Esophagus squamous epithelium (tissue), 5 donors: ENCODE measurements at places on chromosomes 6 and 20. TPM values are rescaled to one million over a fixed set of nuclear protein-coding genes. Genes with fewer than 3 reads are reported as not detected.

DNA sequence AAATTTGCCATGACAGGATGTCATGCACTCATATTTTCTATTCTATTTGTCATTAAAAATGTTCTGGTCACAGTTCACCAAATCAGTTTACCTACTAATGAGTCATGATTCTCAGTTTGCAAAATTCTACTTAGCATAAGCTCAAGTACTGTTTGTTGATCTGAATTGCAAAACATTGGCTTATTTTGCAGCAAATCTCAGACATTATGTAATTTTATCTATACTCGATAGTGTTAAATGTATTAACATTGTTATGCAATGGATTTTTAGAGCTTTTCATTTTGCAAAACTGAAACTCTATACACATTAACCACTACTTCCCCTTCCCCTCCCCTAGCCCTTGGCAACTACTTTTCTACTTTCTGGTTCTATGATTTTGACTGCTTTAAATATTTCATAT lies 213.8 kb upstream of the ZFP64 start:
- no peaks in the 10 kb centered on the region for H3K27me3 ChIP-seq
- peaks cover 12% of the 10 kb centered on the region for H3K4me1 ChIP-seq
- no peak overlapping the region for H3K4me3 ChIP-seq
- no peaks in the 10 kb centered on the region for H3K36me3 ChIP-seq

The DEFB132 gene
- total RNA-seq = not detected

DNA sequence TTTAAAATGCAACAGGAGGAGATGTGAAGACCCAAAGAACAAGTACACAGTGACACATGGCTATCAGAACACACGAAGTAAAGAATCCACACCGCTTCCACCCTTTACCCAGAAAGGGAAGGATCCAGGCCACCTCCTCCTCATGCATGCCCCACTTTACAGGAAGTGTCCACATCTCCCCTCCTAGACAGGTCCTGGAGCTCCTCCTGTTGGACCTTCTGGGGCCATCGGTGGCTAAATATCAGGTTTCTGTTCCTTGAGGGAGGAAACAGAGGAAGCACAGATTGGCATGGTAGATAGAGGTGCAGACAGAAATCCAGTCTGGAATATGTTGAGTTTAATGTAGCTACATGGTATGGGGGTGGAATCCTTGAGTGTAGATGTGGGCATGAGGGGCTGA lies 10.9 kb downstream of the NINL start:
- no peak overlapping the region for H3K27ac ChIP-seq
- DNase-seq = no peak
- H3K27me3 ChIP-seq = no peaks in the 10 kb centered on the region
- no peak overlapping the region for H3K4me3 ChIP-seq
- H3K4me1 ChIP-seq = no peaks in the 10 kb centered on the region

- no peaks in the 10 kb centered on the region for H3K36me3 ChIP-seq
- H3K4me3 ChIP-seq = no peak overlapping the region
- H3K4me1 ChIP-seq = no peaks in the 10 kb centered on the region
- DNase-seq = no peak
- no peak overlapping the region for H3K27ac ChIP-seq
These were observed 717.8 kb downstream of the EPHA7 start for GRCh38 chr6:92701425-92702096.

DNA sequence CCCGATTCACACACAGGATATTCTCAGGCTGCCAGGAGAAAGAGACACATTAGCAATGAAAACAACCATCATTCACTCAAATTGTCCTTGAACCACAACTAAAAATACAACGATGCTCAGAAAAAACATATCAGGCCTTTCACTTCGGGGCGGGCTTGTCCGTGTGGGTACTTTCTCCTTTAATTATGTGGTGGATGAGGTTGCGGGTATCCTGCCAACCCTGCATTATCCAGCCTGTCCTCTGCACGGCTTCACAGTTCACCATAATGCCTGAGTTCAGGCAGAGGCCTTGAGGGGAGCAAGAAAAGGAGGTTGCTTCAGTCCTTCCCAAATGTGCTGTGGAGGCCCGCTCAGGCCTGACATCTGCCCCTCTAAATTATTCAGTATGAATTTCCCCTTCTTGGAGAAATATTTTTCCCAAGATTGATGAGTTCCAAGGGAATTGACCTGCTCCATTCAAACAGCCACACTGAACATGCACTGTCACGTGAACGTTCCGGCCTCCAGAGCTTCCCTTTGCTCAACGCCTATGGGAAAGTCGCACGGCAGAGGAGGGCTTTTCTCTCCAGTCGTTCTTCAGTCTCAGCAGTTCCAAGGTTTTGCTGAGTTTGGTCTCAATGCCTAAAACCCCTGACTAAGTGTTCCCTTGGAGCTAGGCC lies 70.3 kb downstream of the MYLK4 start:
- DNase-seq = no peak
- H3K27me3 ChIP-seq = no peaks in the 10 kb centered on the region
- no peak overlapping the region for H3K4me3 ChIP-seq

- no peaks in the 10 kb centered on the region for H3K36me3 ChIP-seq
- no peaks in the 10 kb centered on the region for H3K4me1 ChIP-seq
- H3K27ac ChIP-seq = no peak overlapping the region
These were observed 45.2 kb downstream of the AKIRIN2 start for GRCh38 chr6:87656857-87657256.

The FERMT1 gene
- total RNA-seq = 53.5 TPM

GRCh38 chr6:168376811-168377483 lies 57.4 kb upstream of the DACT2 start:
- DNase-seq = no peak
- H3K4me1 ChIP-seq = peaks cover 3% of the 10 kb centered on the region
- H3K36me3 ChIP-seq = no peaks in the 10 kb centered on the region
- H3K27ac ChIP-seq = no peak overlapping the region

GRCh38 chr20:2086980-2087377 lies 14.6 kb upstream of the STK35 start:
- H3K36me3 ChIP-seq = no peaks in the 10 kb centered on the region
- H3K4me3 ChIP-seq = no peak overlapping the region
- H3K4me1 ChIP-seq = no peaks in the 10 kb centered on the region
- no peak for DNase-seq
- H3K27me3 ChIP-seq = no peaks in the 10 kb centered on the region

DNA sequence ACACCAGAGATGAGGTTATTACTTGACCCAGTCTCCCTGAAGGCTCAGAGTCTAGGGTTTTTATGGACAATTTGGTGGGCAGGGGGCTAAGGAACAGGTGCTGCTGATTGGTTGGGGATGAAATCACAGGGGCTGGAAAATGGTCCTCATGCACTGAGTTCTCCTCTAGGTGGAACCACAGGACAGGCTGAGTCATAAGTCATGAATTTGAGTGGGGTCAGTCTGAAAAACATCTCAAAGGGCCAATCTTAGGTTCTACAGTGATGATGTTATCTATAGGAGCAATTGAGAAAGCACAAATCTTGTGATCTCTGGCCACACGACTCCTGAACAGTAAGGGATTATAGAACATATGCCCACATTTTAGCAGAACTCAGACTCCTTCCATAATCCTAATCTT lies 5.9 kb upstream of the MRS2 start:
- H3K4me3 ChIP-seq = no peak overlapping the region
- no peaks in the 10 kb centered on the region for H3K36me3 ChIP-seq
- H3K27ac ChIP-seq = no peak overlapping the region
- DNase-seq = no peak
- H3K4me1 ChIP-seq = no peaks in the 10 kb centered on the region

DNA sequence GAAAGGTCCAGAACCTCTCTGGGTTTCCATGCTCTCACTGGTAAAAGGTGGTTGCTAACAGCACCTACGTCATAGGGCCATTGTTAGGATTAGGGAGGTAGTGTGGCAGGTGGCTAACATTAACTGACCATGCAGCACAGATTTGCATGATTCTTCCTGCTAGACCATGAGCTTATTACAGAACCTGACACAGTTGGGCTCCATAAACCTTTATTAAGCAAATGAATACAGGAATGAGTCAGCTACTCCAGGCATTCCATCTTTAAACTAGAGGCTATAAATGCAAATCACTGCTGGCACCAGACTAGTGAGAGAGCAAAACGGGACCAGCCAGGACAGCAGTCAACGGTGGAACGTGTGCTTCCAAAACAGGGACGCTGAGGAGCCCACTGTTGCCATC lies 440.1 kb downstream of the PTPRT start:
- DNase-seq = no peak
- no peak overlapping the region for H3K4me3 ChIP-seq
- no peaks in the 10 kb centered on the region for H3K4me1 ChIP-seq
- no peaks in the 10 kb centered on the region for H3K36me3 ChIP-seq
- H3K27ac ChIP-seq = no peak overlapping the region

The GNMT gene
- total RNA-seq = not detected

The BANF2 gene
- total RNA-seq = not detected

GRCh38 chr6:84773431-84774156 lies 9.2 kb upstream of the TBX18 start:
- peaks cover 22% of the 10 kb centered on the region for H3K27me3 ChIP-seq
- no peaks in the 10 kb centered on the region for H3K36me3 ChIP-seq
- peaks cover 3% of the 10 kb centered on the region for H3K4me1 ChIP-seq
- DNase-seq = no peak
- no peak overlapping the region for H3K27ac ChIP-seq

The CASP8AP2 gene
- 6.0 TPM for total RNA-seq

The CUTA gene
- total RNA-seq = 52.8 TPM

- no peak for DNase-seq
- H3K27ac ChIP-seq = no peak overlapping the region
These were observed 304.7 kb downstream of the QKI start for GRCh38 chr6:163719028-163719742.

DNA sequence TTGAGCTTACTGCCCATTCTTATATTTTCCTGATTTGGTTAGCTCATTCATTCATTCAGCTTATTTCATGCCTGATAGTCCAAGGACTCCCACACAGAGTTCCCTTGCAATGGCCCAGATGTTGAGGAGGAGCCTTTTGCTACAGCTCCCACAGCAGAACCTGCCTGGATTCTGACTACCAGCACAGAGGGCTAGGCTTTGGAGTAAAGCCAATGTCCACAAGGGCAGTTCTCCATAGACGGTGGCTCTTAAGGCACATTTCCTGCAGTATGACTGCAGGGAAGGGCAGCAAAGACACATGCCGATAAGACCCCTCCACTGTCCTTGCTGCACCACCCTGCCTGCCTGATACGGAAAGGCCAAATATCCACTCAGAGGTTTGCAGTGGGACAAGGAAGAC lies 112.3 kb upstream of the SYNDIG1 start:
- H3K4me1 ChIP-seq = no peaks in the 10 kb centered on the region
- no peak for DNase-seq
- H3K36me3 ChIP-seq = no peaks in the 10 kb centered on the region
- H3K4me3 ChIP-seq = no peak overlapping the region

- no peaks in the 10 kb centered on the region for H3K27me3 ChIP-seq
- DNase-seq = no peak
- no peak overlapping the region for H3K27ac ChIP-seq
- H3K4me3 ChIP-seq = no peak overlapping the region
These were observed 40.9 kb downstream of the PHACTR3 start for GRCh38 chr20:59645271-59645670.

The VWA7 gene
- total RNA-seq = 0.80 TPM

DNA sequence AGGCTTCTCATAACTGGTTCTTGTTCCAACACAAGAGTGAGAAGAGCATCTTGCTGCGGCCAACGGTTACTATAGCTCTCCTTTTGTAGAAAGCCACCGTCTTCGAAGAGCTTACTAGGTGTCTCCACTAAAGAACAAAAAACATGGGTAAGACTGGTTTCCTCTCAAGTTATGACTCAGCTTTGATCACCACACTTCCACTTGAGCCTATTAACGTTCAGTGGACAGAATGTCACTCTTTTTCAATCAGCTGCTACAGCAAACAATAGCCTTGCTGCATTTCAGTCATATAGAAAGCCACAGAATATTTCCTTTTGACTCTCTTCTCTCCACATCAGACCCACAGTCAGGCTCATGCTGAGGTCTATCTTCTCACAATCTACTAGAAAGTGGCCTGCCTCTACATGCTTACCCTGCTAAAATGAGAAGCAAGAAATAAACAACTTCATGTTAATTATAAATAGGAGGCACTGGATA lies 243.5 kb upstream of the PREP start:
- no peaks in the 10 kb centered on the region for H3K27me3 ChIP-seq
- H3K36me3 ChIP-seq = no peaks in the 10 kb centered on the region
- DNase-seq = no peak
- peaks cover 38% of the 10 kb centered on the region for H3K4me1 ChIP-seq

DNA sequence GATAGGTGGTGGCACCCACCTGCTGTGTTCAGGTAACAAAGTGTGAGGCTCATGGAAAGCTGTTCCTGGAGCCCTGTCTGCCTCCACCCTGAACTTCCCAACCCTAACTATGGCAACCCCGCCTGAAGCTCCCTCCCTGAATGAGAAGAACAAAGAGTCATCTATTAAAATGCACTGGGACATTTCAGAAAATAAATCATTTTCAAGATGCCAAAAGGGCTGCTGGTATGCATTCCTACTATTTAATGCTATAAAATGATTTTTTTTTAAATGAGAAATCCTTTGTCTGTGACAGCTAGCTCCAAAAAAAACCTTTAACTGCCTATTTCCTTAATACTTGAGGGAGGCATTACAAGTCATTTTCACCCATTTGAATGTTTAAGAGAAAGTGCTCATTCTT lies 84.3 kb upstream of the MRPS10 start:
- DNase-seq = no peak
- peaks cover 24% of the 10 kb centered on the region for H3K36me3 ChIP-seq
- H3K4me1 ChIP-seq = peaks cover 60% of the 10 kb centered on the region
- no peak overlapping the region for H3K27ac ChIP-seq

- no peak for DNase-seq
- peak overlapping the region; percentile 95 for H3K27ac ChIP-seq
- H3K36me3 ChIP-seq = no peaks in the 10 kb centered on the region
- H3K27me3 ChIP-seq = no peaks in the 10 kb centered on the region
- peaks cover 15% of the 10 kb centered on the region for H3K4me1 ChIP-seq
- peak overlapping the region; percentile 93 for H3K4me3 ChIP-seq
These were observed 62.9 kb downstream of the GTF2H5 start for GRCh38 chr6:158230967-158231550.

DNA sequence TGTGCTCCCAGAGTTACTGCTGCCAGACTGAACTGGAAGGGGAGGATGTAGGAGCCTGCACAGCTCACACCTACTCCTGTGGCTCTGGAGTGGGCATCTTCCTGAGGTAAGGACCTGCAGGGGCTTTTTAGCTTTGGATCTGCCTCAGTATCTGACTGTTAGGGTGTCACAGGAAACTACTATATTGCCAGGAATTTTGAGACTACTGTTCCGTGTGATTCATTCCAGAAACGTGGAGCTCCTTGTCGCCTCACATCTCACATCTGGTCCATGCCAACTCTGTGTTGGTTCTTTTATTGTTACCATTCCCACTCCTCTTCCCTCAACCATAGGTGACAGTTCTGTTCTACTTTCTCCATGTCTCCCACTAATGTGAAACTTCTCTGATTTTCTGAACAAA lies 34.1 kb downstream of the PRPH2 start:
- H3K27ac ChIP-seq = no peak overlapping the region
- H3K36me3 ChIP-seq = peaks cover 38% of the 10 kb centered on the region
- DNase-seq = no peak

GRCh38 chr20:50285376-50286173 lies 94.9 kb downstream of the CEBPB start:
- DNase-seq = no peak
- H3K27ac ChIP-seq = peak overlapping the region; percentile 72
- peaks cover 50% of the 10 kb centered on the region for H3K4me1 ChIP-seq
- H3K4me3 ChIP-seq = no peak overlapping the region
- no peaks in the 10 kb centered on the region for H3K36me3 ChIP-seq
